ENCODE measurements at places on chromosomes 5 and 9. TPM values are rescaled to one million over a fixed set of nuclear protein-coding genes. Genes with fewer than 3 reads are reported as not detected.

DNA sequence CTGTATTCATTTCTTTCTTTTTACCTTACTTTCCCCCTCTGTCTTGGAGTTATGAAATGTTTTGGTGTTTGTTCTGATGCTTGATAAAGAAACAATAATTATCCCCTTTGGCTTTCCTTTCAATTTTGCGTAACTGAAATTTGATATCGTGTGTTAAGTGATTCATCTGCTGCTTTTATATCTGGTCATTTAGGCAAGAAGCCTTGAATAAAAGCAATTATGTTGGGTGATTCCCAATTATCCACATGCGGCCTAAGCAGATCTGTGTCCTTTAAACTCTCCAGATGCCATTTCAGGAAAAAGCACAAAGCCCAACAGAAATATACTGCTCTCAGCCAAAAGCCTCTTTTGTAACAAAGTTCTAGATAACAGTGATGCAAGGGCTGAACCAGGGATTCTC is 92.8 kb downstream of the TAF11L14 start:
- no peak for DNase-seq

DNA sequence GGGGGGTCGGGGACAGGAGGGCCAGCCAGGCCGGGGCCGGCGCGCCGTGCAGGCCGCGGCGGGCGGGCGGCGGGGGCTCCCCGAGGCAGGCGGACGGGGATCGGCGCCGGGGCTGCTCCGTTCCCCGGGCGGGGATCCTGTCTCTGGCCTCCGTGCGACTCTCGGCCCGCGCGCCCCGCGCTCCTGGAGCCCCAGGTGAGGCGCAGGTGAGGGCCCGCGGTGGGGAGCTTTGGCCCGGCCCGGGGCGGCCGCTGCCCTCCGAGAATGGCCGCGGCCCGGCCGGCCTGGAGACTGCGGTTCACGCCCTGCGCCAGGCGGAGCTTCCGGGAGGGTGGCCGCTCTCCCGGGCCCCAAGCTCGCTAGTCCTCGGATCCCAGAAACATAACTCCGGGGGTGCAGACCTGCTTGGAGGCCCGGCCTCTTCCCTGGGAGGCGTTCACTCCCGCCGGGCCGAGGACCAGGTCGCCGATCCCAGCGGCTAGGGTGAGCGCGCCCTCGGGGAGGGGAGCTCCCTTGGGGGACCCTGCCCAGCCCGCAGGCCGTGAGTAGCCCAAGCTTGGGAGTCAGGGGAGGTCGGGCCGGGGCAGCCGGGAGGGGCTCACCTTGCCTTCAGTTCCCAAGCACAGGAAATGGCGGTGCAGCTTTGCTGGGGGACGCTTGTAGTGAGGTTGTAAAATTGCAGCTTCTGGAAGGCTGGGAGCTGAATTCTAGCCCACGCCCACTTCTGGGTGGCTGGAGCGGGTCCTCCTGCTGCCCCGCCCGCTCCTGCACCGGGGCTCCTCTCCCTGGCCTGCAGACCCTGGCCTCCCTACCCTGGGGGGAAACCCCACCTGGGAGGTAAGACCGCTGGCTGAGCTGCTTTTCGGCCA is 723 bp downstream of the PPP1R26 start:
- DNase-seq: no peak

- DNase-seq: peak; percentile 64
Observed at GRCh38 chr5:72067682-72068470, 39.4 kb upstream of the MAP1B start.

Gene IL13
- not detected for polyA plus RNA-seq

Data from keratinocyte (primary cell).